ENCODE measurements at places on chromosomes 16 and 17.

DNA sequence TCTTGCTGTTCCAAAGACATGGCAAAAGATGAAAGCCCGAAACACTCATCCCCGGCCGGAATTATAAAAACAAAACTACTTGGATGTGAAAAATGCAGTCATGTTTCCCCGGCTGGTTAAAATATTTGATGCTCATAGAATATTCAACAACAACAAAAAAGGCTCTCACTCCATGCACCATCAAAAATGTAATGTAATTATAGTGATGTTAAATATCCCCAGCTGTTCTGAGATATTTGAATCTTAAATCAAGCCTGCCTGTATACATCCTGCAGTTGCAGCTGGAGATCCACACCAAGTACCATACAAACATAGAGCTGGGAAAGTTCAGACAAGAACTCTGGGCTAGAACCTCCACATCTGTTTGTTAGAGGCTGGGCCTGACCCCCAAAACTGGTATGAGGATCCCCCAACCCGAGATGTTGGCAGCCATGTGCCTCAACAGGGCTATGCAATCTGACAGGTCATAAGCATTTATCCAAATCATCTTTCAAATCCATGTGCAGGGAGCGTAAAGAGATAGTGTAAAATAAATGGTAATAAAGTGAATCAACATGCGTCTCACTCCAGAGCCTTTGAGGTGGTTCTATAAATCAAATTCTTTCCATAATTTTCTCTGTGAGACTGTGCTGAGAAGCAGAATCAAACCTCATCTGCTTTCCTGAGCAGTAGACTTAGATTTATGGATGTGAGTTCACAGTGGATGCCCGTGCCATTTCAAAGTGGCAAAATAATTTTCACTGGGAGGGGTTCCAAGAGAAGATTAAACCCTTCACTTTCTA is 12.7 kb downstream of the ASIC2 start:
- no peak for DNase-seq

DNA sequence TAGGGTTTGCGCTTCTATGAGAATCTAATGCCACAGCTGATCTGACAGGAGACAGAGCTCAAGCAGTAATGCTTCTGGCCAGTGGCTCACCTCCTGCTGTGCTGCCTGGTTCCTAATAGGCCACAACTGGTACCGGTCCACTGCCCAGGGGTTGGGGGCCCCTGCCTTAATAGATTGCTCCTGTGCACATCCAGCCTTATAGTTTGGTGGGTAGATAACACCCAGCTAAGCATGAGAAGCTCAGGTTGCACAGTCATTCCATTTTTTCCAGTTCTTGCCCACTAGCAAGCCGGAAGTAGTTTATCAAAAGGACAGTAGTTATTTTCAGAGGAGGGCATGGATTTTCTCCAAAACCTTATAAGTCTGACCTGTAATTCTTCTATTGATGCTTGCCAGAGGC is 7.6 kb downstream of the KRTAP1-5 start:
- no peak for DNase-seq

- DNase-seq: no peak
Observed at GRCh38 chr16:19219836-19220235, 51.8 kb downstream of the SYT17 start.

DNA sequence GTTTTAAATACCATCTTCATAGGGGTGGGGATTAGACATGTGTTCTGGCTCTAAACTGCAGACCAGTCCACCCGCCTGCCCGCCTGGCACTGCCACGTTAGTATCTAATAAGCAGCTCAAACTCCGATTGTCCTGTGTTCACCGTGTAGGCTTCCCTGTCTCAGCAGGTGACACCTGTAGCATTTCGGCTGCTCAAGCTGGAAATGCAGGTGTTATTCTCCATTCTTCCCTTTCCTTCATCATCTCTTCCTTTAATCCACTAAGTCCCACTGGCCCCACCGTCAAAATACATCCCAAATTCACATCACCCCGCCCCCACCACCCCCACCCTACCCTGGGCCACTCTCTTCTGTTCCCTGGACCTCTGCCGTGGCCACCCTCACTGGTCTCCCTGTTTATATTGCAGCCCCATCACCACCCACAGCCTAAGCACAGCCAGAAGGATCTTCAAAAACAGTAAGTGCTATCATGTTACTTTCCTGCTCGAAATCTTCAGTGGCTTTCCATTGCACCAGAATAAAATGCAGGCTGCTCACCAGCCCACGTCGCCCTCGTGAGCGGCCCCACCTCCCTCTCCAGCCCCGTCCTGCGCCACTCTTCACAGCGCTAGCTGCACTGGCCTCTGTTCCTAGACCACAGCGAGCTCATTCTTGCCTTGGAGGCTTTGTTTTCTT is 65.1 kb downstream of the RTN4RL1 start:
- no peak for DNase-seq

GRCh38 chr16:48029768-48030167 is 126.0 kb downstream of the ABCC12 start:
- DNase-seq: no peak

GRCh38 chr17:44960691-44961090 is 7.4 kb downstream of the C1QL1 start:
- no peak for DNase-seq

DNA sequence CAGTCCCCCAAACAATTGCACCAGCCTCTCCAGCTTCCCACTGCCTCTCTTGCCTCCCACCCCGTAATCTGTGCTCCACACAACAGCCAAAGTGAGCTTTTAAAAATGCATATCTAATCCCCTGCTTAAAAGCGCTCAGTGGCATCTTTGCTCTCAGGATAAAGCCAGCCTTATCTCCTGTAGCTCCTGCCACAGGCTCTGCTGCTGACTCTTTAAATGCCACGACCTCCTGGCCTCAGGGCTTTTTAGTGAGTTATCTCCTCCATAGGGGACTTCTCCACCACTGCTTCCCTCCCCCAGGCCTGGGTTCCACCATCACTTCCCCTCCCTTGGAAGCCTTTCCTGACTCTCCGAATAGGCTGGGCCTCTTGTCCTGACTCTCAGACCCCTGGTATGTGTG is 98.6 kb downstream of the GNAO1 start:
- DNase-seq: peak; percentile 62

DNA sequence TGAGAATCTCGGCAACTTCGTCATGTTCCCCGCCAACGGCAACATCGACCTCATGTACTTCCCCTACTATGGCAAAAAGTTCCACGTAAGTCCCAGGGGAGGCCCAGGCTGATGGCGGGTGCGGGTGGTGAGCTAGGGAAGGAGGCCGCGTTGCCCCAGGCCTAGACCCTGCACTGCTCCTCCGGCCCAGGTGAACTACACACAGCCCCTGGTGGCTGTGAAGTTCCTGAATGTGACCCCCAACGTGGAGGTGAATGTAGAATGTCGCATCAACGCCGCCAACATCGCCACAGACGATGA is 4.8 kb downstream of the ATP1B2 start:
- DNase-seq: no peak

DNA sequence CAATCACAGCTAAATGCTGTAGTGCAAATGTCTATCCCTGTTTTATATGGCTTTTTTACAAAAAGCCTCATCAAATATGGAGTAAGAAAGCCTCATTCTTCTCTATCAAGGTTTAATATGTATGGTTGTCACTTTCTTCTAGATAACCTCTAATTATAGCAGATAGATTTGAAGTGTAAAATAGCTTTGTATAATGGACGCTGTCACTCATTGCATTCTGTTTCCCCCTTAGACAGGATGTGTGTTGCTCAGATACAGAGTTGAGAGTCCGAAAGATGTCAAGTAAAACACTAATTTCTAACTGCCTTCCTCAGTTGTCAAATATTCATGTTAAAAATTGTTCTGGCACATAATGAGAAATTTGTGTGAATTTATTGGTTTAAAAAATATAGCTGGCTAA is 88.0 kb downstream of the NLK start:
- DNase-seq: no peak

- DNase-seq: no peak
Observed at GRCh38 chr17:75073618-75074047, 14.1 kb upstream of the SLC16A5 start.

- no peak for DNase-seq
Observed at GRCh38 chr16:3646348-3646920, 8.1 kb upstream of the DNASE1 start.

Data from WERI-Rb-1 (cell line).